Naive B cell (primary cell): ENCODE measurements at places on chromosomes 13 and 19. TPM values are rescaled to one million over a fixed set of nuclear protein-coding genes. Genes with fewer than 3 reads are reported as not detected.

The ZSCAN4 gene
- not detected for polyA plus RNA-seq

- DNase-seq: no peak
Observed at GRCh38 chr19:58387338-58388174, 487 bp downstream of the RPS5 start.

DNA sequence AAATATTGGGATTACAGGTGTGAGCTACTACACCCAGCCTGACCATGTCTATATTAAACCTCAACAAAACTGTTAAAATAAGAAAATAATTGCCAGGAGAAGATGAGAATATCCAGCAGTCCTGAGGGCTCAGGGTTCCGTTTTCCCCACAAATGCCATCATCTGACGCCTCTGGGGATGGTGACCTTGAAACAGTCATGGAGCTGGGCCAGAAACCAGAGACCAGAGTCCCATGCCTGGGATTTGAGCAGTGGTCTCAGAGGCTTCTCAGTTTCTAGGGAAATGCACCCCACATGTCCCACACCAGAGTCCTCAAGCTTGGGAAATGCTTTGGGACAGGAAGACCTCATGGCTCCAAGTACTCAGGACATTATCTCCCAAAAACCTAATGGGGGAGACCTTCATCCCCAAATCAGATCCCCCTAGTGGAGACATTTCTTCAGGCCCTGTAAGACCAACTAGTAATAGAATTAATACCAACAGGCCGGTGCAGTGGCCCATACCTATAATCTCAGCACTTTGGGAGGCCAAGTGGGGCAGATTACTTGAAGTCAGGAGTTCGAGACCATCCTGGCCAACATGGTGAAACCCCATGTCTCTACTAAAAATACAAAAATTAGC lies 2.9 kb upstream of the MAP1S start:
- no peak for DNase-seq

- DNase-seq: no peak
Observed at GRCh38 chr13:107209824-107210722, 642.1 kb upstream of the ARGLU1 start.

GRCh38 chr13:94994506-94994905 lies 282.2 kb upstream of the SOX21 start:
- DNase-seq: no peak
